Smooth muscle cell of the umbilical artery (primary cell): ENCODE measurements at places on chromosomes 2 and 18. TPM values are rescaled to one million over a fixed set of nuclear protein-coding genes. Genes with fewer than 3 reads are reported as not detected.

Gene INHA
- total RNA-seq, result 0.55 TPM in 1 of 2 replicates, not detected in the other

Gene RBBP8
- 20.8 and 28.8 TPM in 2 replicates for total RNA-seq

Gene ALPP
- total RNA-seq, result not detected in 2 replicates

Gene CTDSP1
- 35.0 and 39.5 TPM in 2 replicates for total RNA-seq

Gene CD207
- total RNA-seq, result not detected in 2 replicates

Gene MEMO1
- total RNA-seq, result 30.3 and 47.2 TPM in 2 replicates

Gene TEKT4
- not detected in 2 replicates for total RNA-seq

Gene C2orf72
- total RNA-seq, result 1.1 and 1.2 TPM in 2 replicates

Gene TRAPPC8
- 53.2 and 57.2 TPM in 2 replicates for total RNA-seq

Gene RAB12
- 58.2 TPM in 2 replicates for total RNA-seq

Gene SUCLG1
- 35.8 and 49.3 TPM in 2 replicates for total RNA-seq

Gene PFN4
- 0.30 and 0.42 TPM in 2 replicates for total RNA-seq

Gene ZAP70
- 0.05 TPM in 1 of 2 replicates, not detected in the other for total RNA-seq

Gene TGFA
- total RNA-seq, result under 0.01 and 0.28 TPM in 2 replicates

Gene LINC00305
- total RNA-seq, result not detected in 2 replicates

Gene ZNF142
- total RNA-seq, result 6.2 and 12.5 TPM in 2 replicates
